ENCODE measurements at places on chromosomes 2 and 18. TPM values are rescaled to one million over a fixed set of nuclear protein-coding genes. Genes with fewer than 3 reads are reported as not detected.

GPR35 gene
- 0.21 TPM for total RNA-seq

ANKRD62 gene
- not detected for total RNA-seq

CREG2 gene
- total RNA-seq = not detected

UPP2 gene
- total RNA-seq = not detected

MARCO gene
- not detected for total RNA-seq

POU3F3 gene
- total RNA-seq = not detected

GRCh38 chr2:176769499-176770370, 442.9 kb upstream of the HNRNPA3 start:
- no peaks in the 10 kb centered on the region for H3K36me3 ChIP-seq
- no peak overlapping the region for H3K27ac ChIP-seq
- H3K4me3 ChIP-seq = no peak overlapping the region
- peaks cover 2% of the 10 kb centered on the region for H3K27me3 ChIP-seq

DNA sequence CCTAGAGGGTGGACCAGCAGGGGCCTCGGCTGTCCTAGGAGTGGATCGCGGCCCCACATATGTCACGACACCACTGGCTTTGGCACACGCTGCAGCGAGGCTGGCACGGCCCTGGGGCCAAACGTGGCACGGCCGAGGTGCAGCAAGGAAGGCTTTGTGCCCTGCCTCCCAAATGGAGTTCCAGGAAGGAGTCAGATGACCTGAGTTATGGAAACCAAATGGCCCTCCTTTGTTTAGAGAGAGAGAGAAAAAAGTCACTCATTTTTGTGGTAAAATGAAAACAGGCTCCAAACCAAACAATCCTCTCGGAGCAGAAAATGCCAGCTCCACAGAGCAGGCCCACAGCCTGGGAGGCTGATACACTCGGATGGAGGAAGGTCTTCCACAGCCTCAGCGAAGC, 105.6 kb downstream of the ANTXR1 start:
- H3K36me3 ChIP-seq = peaks cover 8% of the 10 kb centered on the region
- H3K4me3 ChIP-seq = no peak overlapping the region
- no peak overlapping the region for H3K27ac ChIP-seq
- DNase-seq = no peak
- no peaks in the 10 kb centered on the region for H3K27me3 ChIP-seq
- peaks cover 44% of the 10 kb centered on the region for H3K4me1 ChIP-seq

DNA sequence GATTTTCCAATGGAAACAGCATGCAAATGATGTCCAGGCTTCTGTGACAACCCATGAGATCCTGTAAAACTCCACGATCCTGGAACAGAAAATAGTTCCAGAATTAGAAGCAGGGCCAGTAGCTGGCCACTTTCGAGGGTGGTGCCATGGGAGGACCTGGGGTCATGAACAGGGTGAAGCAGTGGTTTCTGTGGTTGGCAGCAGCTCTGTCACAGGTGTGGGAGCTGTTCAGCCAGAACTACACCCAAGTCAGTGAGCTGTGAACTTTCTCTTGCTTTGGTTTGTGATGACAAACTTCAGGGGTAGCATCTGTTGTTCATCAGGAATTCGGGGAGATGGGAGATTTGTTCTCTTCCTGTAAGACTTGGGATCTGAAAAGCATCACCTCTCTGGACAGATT, 314.4 kb upstream of the NT5C1B start:
- H3K27me3 ChIP-seq = no peaks in the 10 kb centered on the region
- H3K4me1 ChIP-seq = peaks cover 13% of the 10 kb centered on the region
- H3K27ac ChIP-seq = no peak overlapping the region

GRCh38 chr2:25301453-25302352, 40.0 kb downstream of the DNMT3A start:
- no peak overlapping the region for H3K27ac ChIP-seq
- no peaks in the 10 kb centered on the region for H3K36me3 ChIP-seq
- peaks cover 14% of the 10 kb centered on the region for H3K4me1 ChIP-seq
- peak overlapping the region; percentile 27 for H3K4me3 ChIP-seq
- DNase-seq = peak; percentile 72
- H3K27me3 ChIP-seq = peaks cover 10% of the 10 kb centered on the region

GRCh38 chr2:25053041-25053440, 11.2 kb downstream of the EFR3B start:
- H3K27ac ChIP-seq = no peak overlapping the region
- DNase-seq = no peak
- no peak overlapping the region for H3K4me3 ChIP-seq
- H3K4me1 ChIP-seq = no peaks in the 10 kb centered on the region
- H3K27me3 ChIP-seq = peaks cover 28% of the 10 kb centered on the region
- H3K36me3 ChIP-seq = no peaks in the 10 kb centered on the region

DNA sequence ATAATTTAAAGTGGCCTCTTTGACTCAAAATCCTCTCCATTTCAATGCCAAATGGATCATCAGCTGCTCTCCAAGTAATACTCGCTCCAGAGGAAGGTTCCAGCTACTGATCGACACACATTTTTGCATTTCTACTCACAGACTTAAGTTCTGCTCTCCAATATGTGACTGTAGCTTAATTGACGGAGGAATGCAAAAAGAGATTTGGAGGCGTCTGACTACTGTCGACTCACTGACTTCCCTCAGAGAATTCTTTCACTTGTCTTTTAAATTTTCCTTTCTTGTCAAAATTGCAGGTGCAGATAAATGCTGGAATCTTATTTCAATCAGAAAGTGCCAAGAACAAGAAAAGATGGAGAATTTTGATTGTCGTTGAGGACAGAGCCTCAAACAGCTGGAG, 84.1 kb upstream of the PAPOLG start:
- no peaks in the 10 kb centered on the region for H3K4me1 ChIP-seq
- peaks cover 11% of the 10 kb centered on the region for H3K27me3 ChIP-seq
- H3K36me3 ChIP-seq = no peaks in the 10 kb centered on the region
- no peak overlapping the region for H3K4me3 ChIP-seq

GRCh38 chr2:230669386-230669950, 43.2 kb upstream of the CAB39 start:
- H3K4me1 ChIP-seq = peaks cover 61% of the 10 kb centered on the region
- H3K4me3 ChIP-seq = no peak overlapping the region
- H3K27ac ChIP-seq = no peak overlapping the region

- H3K36me3 ChIP-seq = no peaks in the 10 kb centered on the region
- no peak overlapping the region for H3K27ac ChIP-seq
- H3K4me3 ChIP-seq = no peak overlapping the region
- DNase-seq = no peak
- H3K27me3 ChIP-seq = peaks cover 17% of the 10 kb centered on the region
Observed at GRCh38 chr18:79544386-79544963, 135.1 kb upstream of the CTDP1 start.

DNA sequence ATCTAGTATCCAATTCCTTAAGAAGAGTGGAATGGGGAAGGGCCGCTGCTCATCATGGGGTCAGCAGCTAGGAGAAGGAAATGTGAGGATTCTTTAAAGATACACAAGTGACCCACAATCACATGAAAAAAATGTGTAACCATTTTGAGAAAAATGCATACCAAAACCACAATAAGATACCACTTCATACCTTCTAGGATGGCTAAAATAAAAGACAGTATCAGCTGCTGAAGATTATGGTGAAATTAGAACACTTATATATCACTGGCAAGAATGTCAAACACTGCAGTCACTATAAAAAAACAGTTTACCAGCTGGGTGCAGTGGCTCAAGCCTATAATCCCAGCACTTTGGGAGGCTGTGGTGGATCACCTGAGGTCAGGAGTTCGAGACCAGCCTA, 67.9 kb downstream of the C2orf74 start:
- peak; percentile 21 for DNase-seq
- H3K4me3 ChIP-seq = no peak overlapping the region
- peaks cover 26% of the 10 kb centered on the region for H3K4me1 ChIP-seq
- peaks cover 44% of the 10 kb centered on the region for H3K36me3 ChIP-seq
- peak overlapping the region; percentile 51 for H3K27ac ChIP-seq
- H3K27me3 ChIP-seq = peaks cover 8% of the 10 kb centered on the region

- H3K27ac ChIP-seq = no peak overlapping the region
- peaks cover 10% of the 10 kb centered on the region for H3K4me1 ChIP-seq
- H3K27me3 ChIP-seq = peaks cover 7% of the 10 kb centered on the region
- no peak for DNase-seq
- H3K36me3 ChIP-seq = no peaks in the 10 kb centered on the region
Observed at GRCh38 chr2:239117831-239118230, 269.9 kb downstream of the TWIST2 start.

- no peak overlapping the region for H3K4me3 ChIP-seq
- no peaks in the 10 kb centered on the region for H3K4me1 ChIP-seq
- H3K27ac ChIP-seq = no peak overlapping the region
Observed at GRCh38 chr2:185734658-185735057, 3.9 kb upstream of the FSIP2 start.

- H3K4me3 ChIP-seq = no peak overlapping the region
- peaks cover 28% of the 10 kb centered on the region for H3K4me1 ChIP-seq
- H3K27me3 ChIP-seq = no peaks in the 10 kb centered on the region
- DNase-seq = peak; percentile 71
- 0 out of 2 replicates have a peak overlapping the region, but pooled peaks have one; percentile 25 for H3K27ac ChIP-seq
Observed at GRCh38 chr2:159290289-159290907, 3.9 kb upstream of the WDSUB1 start.

GRCh38 chr2:223654384-223654915, 52.3 kb upstream of the SCG2 start:
- H3K27me3 ChIP-seq = peaks cover 6% of the 10 kb centered on the region
- no peak overlapping the region for H3K27ac ChIP-seq
- H3K4me1 ChIP-seq = no peaks in the 10 kb centered on the region

DNA sequence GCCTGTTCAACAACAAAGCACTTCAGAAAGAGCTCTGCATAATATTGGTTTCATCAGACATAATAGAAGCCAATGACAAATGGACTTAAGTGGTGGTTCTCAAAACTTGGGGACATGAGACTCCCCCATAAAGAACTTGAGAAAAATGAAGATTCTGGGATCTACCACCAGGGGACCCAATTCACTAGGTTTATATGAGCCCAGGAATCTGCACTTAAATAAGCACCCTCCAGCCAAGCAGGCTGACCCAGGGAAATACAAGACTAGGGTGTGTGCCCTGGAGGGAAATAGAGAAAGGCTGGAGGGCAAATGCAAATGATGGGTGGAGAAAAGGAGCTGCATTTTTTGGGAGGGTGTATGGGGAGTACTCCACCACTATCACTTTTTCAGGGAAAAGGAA, 52.5 kb downstream of the SATB2 start:
- no peaks in the 10 kb centered on the region for H3K27me3 ChIP-seq
- DNase-seq = no peak
- peaks cover 35% of the 10 kb centered on the region for H3K4me1 ChIP-seq
- peak overlapping the region; percentile 79 for H3K27ac ChIP-seq
- peaks cover 12% of the 10 kb centered on the region for H3K36me3 ChIP-seq

DNA sequence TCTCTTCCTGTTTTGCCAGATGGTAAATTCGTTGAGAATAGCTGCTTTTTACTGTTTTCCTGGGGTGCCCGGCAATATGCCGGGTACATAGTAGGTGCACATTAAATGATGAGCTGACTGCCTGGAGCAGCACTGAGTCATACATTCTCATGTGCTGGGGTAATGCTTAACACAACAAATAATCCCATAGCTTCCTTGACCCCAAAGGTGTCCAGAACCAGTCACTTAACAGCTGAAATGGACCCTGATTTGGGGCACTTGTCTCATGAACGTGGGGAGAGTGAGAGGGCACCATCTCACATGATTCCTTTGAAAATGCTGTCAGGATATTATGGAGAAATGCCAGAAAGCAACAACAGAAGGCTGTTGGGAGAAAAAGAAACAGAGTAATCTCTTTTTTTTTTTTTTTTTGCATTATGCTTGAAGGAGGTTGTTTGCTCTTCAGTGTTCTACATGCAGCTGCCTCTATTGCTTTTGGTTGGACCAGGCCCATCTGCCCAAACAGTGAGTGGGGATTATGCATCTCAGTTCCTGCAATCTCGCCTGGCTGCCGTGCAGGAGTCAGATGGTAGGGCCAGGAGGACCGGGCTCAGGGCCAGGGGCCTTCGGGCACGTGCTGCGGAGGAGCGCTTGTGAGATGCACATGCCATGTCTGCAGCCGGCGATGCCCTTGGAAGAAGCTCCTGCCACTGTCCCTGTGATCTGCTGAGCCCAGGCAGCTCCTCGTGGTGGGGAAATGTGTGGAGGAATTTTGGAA, 162.1 kb downstream of the SH3RF3 start:
- no peak overlapping the region for H3K4me3 ChIP-seq
- no peak overlapping the region for H3K27ac ChIP-seq
- DNase-seq = peak; percentile 10
- H3K4me1 ChIP-seq = peaks cover 12% of the 10 kb centered on the region
- H3K36me3 ChIP-seq = peaks cover 13% of the 10 kb centered on the region
- H3K27me3 ChIP-seq = peaks cover 20% of the 10 kb centered on the region

- H3K27me3 ChIP-seq = peaks cover 5% of the 10 kb centered on the region
- H3K4me1 ChIP-seq = peaks cover 26% of the 10 kb centered on the region
- DNase-seq = no peak
- H3K27ac ChIP-seq = no peak overlapping the region
- H3K4me3 ChIP-seq = no peak overlapping the region
Observed at GRCh38 chr2:157897106-157897971, 21.2 kb upstream of the ACVR1 start.

GRCh38 chr2:40358783-40359182, 93.1 kb downstream of the SLC8A1 start:
- no peak overlapping the region for H3K4me3 ChIP-seq
- no peak for DNase-seq
- peak overlapping the region; percentile 1 for H3K27ac ChIP-seq

DNA sequence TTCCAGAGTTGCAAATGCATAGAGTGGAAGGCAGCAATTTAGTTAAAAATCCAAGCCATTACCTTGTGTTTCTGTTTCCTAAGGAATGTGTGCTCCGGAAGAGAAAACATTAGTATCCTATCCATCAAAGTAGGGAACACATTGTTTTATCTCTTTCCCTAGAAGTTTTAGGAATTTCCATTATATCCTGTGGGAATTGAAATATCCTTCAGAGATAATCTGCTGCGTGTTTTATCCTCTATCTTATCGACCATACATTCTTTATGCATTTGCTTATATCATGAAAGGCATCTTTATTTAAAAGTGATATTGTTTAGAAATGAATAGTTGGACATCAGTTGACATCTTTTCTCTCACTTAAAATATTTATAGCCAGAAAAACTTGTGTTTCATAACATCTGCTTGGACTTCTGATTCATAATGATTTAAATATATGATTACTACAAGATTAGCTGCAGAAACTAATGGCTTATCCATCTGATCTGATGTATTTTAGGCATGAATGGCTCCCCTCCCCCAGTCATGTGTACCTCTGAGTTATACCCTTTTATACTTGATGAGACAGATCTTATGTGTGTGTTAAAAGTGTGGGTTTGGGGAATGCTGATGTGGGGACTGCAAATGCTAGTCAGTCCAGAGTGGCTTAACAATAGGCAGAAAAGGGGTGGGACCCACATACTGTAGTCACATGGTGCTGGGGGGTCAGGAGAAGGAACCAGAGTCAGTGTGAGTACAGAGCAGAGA, 136.2 kb upstream of the ARHGAP28 start:
- H3K27ac ChIP-seq = no peak overlapping the region
- peaks cover 2% of the 10 kb centered on the region for H3K27me3 ChIP-seq
- H3K36me3 ChIP-seq = no peaks in the 10 kb centered on the region
- no peak overlapping the region for H3K4me3 ChIP-seq
- no peaks in the 10 kb centered on the region for H3K4me1 ChIP-seq

DNA sequence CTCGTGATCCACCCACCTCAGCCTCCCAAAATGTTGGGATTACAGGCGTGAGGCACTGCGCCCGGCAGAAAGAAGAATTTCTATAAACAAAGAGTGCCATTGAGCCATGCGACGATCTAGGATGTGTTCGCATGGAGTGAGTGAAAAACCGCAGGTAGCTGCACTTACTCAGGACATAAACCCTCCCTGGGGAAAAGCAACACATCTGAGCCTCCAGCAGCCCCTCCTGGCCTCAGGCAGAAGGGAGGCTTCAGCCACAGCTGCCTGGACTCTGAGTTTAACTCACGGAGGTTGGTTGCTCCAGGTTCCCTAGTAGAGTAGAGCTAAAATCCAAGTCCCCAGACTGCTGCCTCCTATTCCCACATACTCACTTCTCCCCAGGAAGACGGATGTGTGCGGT, 11.3 kb upstream of the STK25 start:
- DNase-seq = no peak
- peaks cover 6% of the 10 kb centered on the region for H3K36me3 ChIP-seq
- H3K27ac ChIP-seq = no peak overlapping the region
- peaks cover 6% of the 10 kb centered on the region for H3K27me3 ChIP-seq
- H3K4me3 ChIP-seq = no peak overlapping the region

Data from HFFc6 (cell line).